ENCODE measurements at places on chromosomes 6 and 20.

DNA sequence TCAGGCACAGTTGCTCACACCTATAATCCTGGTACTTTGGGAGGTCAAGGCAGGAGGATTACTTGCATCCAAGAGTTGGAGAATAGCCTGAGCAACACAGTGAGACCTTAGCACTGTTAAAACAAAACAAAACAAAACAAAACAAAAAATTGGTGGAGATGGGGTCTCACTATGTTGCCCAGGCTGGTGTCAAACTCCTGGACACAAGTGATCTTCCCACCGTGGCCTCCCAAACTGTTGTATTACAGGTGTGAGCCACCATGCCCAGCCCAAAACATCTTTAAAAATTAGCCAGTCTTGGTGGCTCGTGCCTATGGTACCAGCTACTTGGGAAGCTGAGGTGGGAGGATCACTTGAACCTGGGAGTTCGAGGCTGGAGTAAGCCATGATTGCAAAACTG lies 120.2 kb downstream of the GMDS start:
- DNase-seq, result no peak

DNA sequence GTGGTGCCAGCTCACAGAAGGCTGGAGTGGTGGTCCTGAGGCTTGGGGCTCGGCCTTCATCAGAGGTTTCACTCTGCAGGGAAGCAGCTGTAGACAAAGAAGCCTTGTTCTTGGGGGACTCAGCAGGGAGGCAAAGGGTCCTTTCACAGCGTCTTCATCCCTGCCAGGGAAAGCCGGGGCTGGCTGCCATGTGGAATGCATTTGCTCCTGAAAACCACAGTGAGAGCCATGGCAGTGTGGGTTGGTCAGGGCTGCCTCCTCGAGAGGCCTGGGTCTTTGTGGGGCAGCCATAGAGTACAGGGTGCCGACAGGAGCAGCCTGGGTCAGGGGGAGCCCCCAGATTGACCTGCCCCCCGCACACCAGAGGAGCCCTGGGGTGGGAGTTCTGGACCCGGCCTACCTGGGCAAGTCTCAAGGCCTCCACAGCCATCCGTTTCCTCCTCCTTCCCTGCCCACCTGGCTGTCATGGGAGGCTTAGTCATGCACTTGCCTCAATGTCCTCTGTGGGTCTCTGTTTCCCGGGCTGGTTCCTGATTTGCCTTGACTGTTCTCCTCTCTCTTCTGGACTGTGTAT lies 144.0 kb downstream of the CDC5L start:
- no peak for DNase-seq

- DNase-seq, result no peak
Measured at GRCh38 chr6:34524971-34525370, 31.2 kb downstream of the SPDEF start.

DNA sequence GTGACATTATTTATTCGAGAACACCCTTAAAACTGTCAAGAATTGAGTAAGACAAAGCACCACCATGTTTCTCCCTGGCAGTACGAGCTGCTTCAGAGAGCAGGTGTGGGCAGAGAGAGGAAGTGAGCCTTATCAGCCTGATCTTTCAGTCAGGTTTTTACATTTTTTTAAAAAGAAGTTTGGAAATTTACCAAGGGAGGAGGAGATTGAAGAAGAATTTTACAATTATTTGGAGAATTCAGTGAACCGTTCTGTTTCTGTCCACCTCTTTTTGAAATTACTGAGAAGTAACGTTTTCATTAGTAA lies 75.5 kb downstream of the ZDHHC14 start:
- DNase-seq, result peak; percentile 1

GRCh38 chr6:55812509-55812908 lies 62.9 kb downstream of the BMP5 start:
- no peak for DNase-seq

DNA sequence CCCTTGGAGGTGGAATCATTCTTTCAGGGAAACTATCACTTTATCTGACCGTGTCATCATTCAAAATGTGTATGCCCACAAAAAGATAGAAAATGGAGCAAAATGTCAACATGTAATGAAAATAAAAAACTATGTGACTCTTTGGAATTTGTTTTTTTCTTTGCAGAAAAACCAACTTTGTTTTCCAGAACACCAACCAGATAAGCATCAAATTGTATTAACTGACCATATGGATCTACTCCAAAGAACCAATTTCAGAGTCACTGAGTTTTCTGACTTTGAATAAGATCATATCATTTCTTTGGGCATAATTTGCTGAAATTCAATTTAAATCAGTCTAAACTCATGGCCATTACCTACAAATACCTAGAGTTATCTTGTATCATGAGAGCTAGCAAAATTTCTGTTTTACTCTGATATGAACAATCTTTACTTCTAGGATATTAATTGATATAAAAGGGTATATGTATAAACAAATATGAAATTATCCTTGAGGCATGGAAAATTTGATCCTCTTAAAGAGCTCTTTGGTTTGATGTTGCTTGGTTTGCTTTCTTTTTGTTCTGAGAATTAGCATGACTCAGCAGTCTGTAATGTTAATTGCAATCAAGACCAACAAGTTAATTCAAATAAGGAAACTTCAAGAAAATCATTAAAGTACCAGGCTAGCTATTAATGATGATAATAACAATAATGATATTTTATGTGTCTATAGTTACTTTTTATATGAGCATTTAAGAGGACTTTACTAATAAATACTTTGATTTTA lies 444.4 kb upstream of the MARCKS start:
- no peak for DNase-seq

All from central memory CD4-positive, alpha-beta T cell (primary cell).